ENCODE measurements at places on chromosomes 6 and 20. TPM values are rescaled to one million over a fixed set of nuclear protein-coding genes. Genes with fewer than 3 reads are reported as not detected.
A peak's percentile ranks its signal among the peaks of the same experiment; 100 is the strongest.

DNA sequence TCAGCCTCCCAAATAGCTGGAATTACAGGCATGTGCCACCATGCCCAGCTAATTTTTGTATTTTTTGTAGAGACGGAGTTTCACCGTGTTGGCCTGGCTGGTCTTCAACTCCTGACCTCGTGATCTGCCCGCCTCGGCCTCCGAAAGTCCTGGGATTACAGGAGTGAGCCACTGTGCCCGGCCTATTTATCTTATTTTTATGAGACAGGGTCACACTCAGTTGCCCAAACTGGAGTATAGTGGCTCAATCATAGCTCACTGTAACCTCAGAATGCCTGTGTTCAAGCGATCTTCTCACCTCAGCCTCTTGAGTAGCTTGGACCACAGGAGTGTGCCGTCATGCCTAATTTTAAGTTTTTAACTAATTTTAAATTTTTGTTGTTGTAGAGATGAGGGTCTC, 114.4 kb downstream of the JARID2 start:
- DNase-seq, result no peak

- DNase-seq, result no peak
These were observed 166.6 kb upstream of the MARCKS start for GRCh38 chr6:113690281-113691259.

DNA sequence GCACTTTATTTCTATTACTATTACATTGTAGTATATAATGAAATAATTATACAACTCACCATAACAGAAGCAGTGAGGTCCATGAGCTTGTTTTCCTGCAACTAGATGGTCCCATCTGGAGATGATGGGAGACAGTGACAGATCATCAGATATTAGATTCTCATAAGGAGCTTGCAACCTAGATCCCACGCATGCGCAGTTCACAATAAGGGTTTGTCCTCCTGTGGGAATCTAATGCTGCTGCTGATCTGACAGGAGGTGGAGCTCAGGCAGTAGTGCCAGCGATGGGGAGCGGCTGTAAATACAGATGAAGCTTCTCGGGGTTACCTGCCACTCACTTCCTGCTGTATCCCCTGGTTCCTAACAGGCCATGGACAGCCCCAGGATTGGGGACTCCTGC, 139.5 kb upstream of the TCF21 start:
- no peak for DNase-seq

GRCh38 chr20:10076126-10077080, 41.6 kb downstream of the ANKEF1 start:
- no peak for DNase-seq

GRCh38 chr20:62129731-62130531, 7.7 kb downstream of the LSM14B start:
- DNase-seq, result no peak

GRCh38 chr6:157322792-157323254, 496 bp downstream of the TMEM242 start:
- peak; percentile 85 for DNase-seq

GNMT gene
- 0.38 TPM for total RNA-seq

TMEM200A gene
- total RNA-seq, result 3.0 TPM

TFAP2A gene
- total RNA-seq, result not detected
